Left lung (tissue), 14 donors: ENCODE measurements at places on chromosomes 12 and 14. TPM values are rescaled to one million over a fixed set of nuclear protein-coding genes. Genes with fewer than 3 reads are reported as not detected.

The MGAT4C gene
- polyA plus RNA-seq = 0.77 TPM

- DNase-seq = no peak
These were observed 18.5 kb upstream of the CD69 start for GRCh38 chr12:9779209-9779608.

DNA sequence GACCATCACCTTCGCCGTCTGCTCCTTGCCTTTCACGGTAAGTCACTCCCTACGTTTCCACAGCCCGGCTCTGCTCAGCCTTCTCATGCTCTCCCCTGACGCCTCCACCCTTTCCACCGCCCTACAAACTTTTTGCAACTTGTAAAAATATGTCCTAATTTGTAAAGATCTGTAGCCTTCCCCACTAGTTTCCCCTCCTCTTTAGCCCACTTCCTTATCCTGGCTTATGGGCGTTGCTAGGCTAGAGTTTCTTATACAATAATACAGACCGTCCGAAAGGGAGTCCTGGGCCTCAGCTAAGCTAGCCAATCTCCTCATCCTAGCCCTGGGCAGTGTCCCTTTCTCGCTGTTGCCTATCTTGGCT is 1.2 kb downstream of the PTGER2 start:
- no peak for DNase-seq

DNA sequence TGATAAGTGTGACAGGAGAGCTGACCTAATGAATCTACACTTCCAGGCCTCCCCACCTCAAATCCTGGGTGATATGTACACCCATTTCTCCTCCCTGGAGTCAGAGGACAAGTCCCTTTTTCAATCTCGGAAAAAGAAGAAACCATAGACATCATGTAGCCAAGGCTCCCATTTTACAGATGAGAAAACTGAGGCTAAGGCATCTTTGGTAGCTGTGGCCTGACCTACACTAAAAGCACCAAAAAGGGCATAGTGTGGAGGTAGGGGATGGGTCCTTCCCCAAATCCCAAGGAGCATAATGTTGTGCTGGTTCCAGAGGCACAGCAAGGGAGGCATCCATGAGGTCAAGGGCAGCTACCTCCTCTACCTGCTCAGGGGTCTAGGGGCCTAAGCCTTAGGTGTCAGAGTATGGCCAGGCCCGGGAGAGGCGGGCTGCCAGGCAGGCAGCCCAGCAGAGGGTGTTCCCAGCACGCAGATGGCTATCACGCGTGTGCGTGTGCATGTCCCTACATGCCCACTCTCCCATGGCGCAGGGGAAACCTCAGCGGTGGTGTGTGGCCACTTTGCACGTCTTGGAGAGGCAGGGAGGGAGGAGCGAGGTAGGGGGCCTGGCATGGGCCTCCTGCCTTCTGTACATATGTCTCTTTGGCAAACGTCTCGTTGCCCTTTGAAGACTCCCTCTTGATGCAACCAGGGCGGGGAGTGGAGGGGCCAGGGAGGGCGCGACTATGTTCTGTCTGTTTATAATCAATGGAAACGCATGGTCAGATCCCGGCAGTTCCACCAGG is 2.5 kb downstream of the PGF start:
- no peak for DNase-seq

- no peak for DNase-seq
These were observed 24.3 kb upstream of the RCOR1 start for GRCh38 chr14:102568115-102568614.

The OTOGL gene
- 0.28 TPM for polyA plus RNA-seq

GRCh38 chr12:102971227-102971626 is 13.8 kb downstream of the ASCL1 start:
- DNase-seq = no peak

- DNase-seq = no peak
These were observed 19.5 kb downstream of the PTGDR start for GRCh38 chr14:52286661-52287649.

The TAS2R42 gene
- polyA plus RNA-seq = not detected

DNA sequence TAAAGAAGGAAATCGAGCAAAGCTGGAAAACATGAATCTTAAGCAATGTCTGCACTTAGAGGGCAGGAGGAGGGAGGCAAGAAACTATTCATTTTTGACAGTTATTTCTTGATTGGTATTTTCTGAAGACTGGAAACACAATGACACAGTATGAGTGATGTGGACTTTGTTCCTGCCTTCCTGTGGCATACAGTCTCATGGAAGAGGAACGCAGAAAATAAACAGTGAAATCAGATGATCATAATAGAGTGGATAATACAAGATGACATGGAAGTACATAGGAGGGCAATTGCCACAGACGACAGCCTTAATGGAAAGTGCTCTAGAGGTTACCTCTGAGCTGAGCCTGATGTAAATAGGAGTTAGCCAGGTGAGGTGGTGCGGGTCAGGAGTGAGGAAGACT is 140.4 kb upstream of the MAX start:
- DNase-seq = no peak

The KERA gene
- 0.18 TPM for polyA plus RNA-seq

GRCh38 chr12:19222558-19222957 is 93.0 kb downstream of the PLEKHA5 start:
- no peak for DNase-seq

DNA sequence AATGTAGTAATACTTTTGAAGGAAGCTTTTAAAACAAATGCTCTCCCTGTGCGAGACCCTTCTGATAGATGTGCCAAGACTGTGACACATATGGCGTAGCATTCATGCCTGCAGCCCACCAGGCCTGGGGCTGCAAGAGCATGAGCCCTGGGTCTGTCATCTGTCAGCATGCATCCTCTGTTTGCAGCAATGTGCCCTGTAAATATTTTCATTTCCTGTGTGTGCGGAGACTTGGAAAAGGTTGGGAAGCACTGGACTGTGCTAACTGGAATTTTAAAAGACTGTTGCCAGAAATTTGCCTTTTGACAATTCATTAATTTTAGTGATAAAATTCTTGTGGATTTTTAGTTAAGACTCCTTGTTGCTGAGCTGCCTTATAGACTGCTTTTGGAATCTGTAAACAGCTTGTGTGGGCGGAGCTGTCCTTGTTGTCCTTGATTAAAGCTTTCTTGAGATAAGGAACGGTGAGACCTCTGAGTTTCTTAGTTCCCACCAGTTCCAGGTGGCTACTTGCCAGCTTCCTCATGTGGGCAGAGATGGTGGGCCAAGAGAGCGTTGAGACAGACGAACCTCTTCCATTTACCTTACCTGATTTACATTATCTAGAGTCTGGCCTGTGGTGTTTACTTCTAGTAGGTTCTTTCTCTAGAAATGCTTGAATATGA is 23.4 kb downstream of the MARK3 start:
- DNase-seq = no peak

DNA sequence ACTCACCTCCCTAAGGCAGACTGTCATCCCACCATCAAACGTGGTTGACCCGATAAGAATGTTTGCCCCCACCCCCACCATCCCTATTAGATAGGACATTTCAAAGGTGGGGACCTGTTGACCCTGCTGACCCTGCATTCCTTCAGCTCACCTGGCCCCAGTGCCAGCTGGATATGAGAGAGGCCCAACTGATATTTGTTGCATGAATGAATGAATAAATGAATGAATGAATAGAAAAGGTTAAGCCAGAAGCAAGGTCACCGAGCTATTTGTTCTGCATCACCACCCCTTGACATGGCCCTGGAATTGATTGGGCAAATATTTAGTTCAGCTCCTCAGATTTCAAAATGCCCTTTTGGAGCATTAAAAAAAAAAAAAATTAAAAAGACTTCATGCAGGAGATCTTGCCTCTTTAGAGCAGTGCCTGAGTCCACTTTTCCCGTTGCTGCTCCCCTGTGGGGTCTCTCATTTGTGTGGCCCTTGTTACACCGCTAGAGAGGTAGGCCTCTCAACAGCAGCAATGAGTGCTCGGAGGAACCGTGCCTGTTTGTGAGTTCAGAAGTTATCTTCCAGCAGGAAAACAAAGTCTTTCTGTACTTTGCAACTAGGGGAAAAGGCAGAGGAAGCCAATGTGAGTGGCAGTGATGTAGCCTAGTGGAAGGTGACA is 8.5 kb upstream of the SERPINA5 start:
- no peak for DNase-seq

GRCh38 chr12:76621582-76622024 is 62.0 kb upstream of the OSBPL8 start:
- DNase-seq = peak; percentile 69

- peak; percentile 52 for DNase-seq
These were observed 6.6 kb upstream of the PLEKHG7 start for GRCh38 chr12:92696216-92696615.

The GUCY2C gene
- 0.46 TPM for polyA plus RNA-seq

The METTL3 gene
- 98.6 TPM for polyA plus RNA-seq

The NRIP2 gene
- polyA plus RNA-seq = 8.1 TPM

The ZNF384 gene
- polyA plus RNA-seq = 86.7 TPM

The MMP17 gene
- 4.0 TPM for polyA plus RNA-seq

GRCh38 chr14:38605193-38606114 is 349.6 kb upstream of the CLEC14A start:
- no peak for DNase-seq

GRCh38 chr12:27828196-27828595 is 48.2 kb upstream of the MANSC4 start:
- no peak for DNase-seq

GRCh38 chr14:105530285-105531087 is 4.1 kb downstream of the TMEM121 start:
- no peak for DNase-seq

- DNase-seq = peak; percentile 89
These were observed 49.1 kb downstream of the NCOR2 start for GRCh38 chr12:124518051-124518932.

DNA sequence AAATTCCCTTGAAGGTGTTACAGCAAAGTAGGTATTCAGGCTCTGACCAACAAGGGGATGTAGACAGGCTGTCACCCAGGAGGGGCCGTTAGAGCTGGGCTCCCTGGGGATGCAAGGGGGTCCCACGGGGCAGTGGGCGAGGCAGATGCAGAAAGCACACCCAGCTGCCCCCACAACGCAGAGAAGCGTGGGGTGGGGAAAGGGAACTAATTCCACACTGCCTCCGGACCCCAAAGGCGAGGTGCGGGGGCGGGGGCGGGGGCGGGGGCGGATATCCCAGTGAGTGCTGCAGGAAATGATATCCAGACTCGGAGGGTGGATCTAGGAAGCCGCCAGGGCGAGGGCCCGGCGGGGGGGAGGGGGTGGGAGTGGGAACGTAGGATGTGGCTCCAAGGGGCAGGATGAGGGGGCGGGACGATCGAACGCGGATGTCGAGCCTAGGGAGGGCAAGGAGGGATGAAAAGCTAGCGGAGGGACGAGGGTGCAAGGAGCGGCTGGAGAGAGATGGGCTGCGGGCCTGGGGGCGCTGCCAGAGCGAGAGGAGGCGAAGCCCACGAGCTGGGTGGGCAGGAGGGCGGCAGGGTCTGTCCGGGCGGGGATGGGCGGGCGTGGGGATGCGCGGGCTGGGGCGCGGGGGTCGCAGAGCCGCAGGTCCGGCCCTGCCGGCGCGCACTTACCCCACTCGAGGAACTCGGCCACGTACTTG is 874 bp downstream of the CDC42BPB start:
- peak; percentile 80 for DNase-seq

The DAO gene
- not detected for polyA plus RNA-seq

- DNase-seq = no peak
These were observed 22.9 kb downstream of the PROX2 start for GRCh38 chr14:74852922-74853530.

- no peak for DNase-seq
These were observed 10.8 kb downstream of the TMEM52B start for GRCh38 chr12:10189653-10190052.

DNA sequence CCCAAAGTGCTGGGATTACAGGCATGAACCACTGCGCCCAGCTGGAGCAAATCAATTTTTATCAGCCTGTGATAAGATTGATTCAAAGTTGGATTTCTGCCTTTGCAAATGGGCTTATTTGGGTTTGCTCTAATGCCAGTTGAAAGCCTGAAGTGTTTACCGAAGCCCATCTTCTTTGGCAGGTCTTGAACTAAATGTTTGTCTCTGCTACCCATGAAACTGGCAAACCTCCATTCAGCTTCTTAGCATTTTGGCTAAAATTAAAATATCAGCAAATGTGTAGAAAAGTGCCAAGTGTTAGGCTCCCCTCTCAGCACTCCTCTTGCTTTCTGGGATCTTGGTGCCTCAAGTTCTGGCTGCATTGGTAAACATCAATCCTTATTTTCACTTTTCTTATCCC is 61.5 kb downstream of the MGAT4C start:
- DNase-seq = no peak

GRCh38 chr12:49708851-49709250 is 1.6 kb upstream of the FMNL3 start:
- no peak for DNase-seq

DNA sequence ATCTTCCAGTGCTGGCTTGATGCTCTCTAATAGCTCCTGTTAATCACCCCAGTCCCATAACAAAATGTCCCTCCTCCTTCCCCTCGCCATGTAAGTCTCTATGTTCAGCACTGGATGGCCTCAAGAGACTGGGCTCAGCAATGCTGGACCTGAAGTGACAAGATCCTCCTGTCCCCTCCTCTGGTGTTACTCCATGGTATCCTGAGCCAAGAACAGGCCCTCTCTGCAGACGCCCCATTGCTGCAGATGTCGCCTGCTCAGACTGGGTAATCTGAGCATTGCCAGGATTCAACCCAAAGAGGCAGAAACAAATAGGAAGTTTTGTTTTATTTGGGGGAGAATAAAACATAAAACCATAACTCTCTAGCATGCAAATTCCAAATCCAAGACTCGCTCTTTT is 149.7 kb downstream of the NTF3 start:
- DNase-seq = no peak

DNA sequence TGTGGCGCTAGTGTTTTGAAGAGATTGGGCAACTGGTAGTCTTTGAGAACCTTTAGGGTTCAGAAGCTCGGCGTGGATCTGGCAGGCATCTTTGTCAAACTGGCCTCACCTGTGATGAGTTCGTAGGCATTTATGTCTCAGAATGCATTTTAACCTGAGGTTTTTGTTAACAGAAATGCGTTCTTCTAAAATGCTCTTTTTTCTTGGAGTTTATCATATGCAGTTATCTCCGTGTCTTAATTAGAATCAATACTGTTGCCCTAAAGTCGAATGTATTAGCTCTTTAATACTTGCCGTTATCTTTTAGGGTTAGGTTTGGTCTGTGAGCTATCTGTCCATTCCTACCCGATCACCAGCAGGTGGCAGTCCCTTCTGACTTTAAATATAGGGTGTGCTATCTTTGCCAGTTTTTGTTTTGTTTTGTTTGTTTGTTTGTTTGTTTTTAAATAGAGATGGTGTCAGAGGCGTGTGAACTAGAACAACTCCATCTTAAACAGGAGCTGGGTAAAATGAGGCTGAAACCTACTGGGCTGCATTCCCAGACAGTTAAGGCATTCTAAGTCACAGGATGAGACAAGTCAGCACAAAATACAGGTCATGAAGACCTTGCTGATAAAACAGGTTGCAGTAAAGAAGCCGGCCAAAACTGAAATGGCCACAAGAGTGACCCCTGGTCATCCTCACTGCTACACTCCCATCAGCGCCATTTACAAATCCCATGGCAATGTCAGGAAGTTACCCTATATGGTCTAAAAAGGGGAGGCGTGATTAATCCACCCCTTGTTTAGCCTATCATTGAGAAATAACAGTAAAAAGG is 1.4 kb downstream of the ATF1 start:
- DNase-seq = peak; percentile 57

The ADCY4 gene
- 34.1 TPM for polyA plus RNA-seq

GRCh38 chr12:3493043-3493858 is 2.2 kb downstream of the PRMT8 start:
- DNase-seq = no peak

- DNase-seq = no peak
These were observed 24.5 kb downstream of the RECQL start for GRCh38 chr12:21476949-21477348.

The CHMP4A gene
- polyA plus RNA-seq = 62.4 TPM
